ENCODE measurements at places on chromosomes 3 and 15.

GRCh38 chr3:12822725-12823373 is 18.5 kb downstream of the RPL32 start:
- DNase-seq, result no peak

DNA sequence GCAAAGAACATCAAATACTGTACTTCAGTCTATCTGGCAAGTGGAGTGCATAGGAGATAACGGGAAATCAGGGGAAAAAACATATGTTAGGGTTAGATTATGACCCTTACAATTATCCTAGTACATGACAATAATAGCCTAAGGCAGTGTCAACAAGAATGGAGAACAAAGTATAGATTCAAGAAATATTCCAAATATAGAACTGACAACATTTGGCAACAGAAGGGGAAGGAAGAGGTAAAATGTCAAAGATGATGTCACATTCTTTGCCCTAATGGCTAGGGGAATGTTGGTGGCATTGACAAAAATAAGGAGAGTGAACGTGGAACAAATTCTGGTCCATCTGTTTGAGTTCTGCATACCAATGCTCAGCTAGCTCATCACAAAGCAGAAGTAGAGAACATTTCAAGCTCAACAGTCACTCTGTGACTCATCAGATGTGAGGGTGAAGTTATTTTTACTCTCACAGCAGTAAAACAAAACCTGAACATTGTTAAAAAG is 15.5 kb upstream of the ATP8B4 start:
- no peak for DNase-seq

DNA sequence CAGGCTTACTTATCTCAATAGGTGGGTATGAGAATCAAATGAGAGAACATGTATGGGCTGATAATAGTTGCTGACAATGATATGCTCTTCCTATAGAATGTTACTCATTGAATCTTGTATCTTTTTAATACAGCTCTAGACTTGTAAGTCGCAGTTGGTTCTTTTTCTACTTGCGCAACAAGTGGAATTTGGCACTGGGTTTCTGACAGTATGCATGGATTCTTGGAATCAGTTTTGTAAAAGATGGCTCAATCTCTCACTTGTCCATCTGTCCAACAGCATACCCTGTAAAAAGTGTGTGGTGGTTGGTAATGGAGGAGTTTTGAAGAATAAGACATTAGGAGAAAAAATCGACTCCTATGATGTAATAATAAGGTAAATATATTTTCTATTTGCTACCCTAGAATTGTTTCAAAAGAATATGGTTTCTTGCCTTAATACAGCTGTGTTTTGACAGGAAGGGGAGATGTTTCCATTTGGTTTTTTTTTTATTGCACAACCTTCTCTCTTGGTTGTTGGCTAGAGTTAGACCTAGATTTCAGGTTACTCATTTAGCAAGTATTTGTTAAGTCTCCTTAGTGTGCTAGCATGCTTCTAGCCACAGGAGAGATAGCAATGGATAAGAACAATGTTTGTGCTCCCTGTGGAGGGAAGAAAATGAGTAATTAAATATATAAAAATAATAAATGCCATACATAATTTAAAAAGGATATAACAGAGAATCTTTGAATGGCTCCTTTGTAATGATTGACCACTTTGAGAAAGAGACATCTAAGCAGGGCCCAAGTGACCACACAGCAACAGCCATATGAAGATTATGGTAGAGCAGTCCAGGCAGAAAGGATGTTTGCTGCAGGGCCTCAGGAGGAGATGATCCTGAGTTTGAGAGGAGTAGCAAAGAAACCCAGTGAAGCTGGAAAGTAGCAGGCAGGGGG is 21.8 kb downstream of the ST3GAL6 start:
- no peak for DNase-seq

DNA sequence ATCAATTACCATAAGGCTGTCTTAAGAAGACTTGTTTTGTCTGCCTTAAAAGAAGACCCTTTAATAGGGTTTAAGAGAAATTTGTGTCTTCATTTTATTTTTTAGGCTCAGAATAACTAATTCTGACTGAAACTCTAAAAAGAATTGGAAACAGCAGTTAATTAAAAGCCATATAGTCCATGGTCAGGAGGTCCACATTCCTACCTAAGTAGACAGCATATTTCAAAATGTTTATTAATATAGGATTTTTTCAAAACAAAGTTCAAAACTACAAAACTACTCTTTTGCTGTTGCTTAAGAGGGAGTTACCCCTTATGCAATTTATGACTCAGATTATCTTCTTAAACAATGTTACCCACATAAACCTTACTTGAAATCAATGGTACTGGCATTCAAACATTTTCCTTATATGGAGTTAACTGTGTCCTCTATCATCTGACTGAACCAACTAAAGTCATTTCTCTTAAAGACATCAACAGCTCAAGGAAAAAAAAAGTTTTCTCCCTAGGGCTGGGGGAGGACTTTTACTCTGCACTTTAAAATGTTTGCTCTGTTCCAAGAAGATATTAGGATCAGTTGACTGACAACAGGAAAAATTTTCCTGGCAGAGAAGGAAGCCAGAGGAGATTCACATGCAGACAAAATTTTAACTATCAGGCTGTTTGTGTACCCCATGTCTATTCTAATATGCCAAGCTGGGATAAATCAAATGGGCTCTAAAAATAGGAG is 56.8 kb upstream of the NANOGP8 start:
- DNase-seq, result no peak

DNA sequence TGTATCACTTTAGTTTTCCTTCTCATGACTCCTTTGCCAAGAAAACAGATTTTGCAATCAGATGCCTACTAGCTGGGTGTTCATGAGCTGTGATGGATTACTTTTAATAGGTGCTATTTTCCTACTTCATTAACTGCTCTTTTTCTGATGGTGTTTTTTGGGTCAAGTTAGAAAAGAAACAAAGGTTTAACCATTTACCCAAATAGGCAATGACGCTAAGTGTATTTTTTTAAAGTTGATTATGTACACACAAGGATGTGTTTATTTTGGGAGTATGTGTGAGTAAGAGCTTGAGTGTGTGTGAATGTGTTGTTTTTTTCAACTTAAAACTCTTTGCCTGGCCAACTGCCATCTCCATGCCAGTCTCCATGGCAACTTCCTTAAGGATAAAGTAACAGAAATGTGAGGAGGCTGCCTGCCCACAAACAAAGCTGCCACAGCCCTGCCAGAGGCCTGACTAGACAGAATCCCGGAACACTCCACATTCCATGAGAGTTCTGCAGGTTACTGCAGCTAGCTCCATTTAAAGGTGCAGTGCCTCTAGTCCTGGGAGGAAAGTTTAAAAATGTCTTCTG is 215.6 kb upstream of the RBMS3 start:
- DNase-seq, result no peak

- DNase-seq, result no peak
These were observed 92.3 kb downstream of the SLC9A9 start for GRCh38 chr3:143755978-143756377.

DNA sequence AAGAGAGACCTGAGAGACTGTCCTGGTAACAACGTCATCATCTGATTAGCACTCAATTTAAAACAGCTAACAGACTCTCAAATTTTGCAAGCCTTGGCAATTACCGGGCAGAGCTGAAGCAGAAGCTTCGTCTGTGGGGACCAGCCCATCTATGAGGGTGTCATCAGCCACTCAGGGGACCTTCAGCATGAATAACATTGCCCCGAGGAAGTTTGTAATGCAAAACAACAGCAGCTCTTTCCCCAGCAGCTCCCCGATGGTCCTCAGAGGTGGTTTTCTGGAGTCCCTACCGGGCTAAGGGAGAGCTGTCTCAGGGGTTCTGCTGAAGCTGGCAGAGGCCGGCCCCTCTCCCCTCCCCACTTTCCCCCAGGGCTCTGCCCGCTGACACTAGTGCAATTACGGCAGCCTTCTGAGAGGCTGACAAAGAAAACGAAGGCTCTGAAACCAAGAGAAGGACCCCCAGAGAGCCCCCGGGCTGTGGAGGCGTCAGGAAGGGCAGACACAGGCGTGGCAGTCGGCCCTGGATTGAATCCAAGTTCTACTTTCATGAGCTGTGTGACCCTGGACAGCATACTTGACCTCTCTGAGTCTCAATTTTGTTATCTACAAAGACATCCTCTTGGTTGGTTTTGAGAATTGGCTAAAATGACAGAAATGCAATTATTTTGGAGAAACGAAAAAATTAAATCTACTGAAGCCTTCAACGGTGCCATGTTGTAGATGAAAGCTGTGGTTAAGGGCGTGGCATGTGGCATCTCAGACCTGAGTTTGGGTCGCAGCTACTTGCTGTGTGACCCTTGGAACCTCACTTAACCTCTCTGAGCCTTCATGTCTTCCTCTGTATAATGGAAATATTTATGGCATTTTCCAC is 102.1 kb upstream of the TLE3 start:
- no peak for DNase-seq

- DNase-seq, result no peak
These were observed 431.0 kb upstream of the ATP10A start for GRCh38 chr15:26294059-26294689.

GRCh38 chr3:133441867-133442270 is 42.0 kb downstream of the BFSP2 start:
- DNase-seq, result no peak

- no peak for DNase-seq
These were observed 5.7 kb downstream of the PDIA5 start for GRCh38 chr3:123072564-123072963.

DNA sequence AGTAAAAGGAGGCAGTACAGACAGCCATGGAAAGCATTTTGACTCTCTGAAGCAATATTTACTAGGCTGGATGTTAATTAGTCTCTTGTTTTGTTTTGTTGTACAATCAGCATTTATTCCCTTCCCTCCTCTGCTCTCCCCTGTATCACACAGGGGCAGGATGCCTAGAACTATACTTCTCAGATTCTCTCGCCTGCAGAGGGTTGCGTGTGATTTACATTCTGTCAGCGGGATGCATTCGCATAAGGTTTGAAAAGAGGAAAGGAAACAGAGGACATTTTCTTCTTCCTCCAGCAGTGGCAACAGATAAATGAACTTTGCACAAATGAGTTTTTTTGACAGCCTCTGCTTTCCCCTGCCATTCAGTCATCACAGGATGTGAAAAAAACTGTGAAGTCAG is 188.3 kb downstream of the RSL24D1 start:
- DNase-seq, result no peak

- no peak for DNase-seq
These were observed 1.9 kb downstream of the UBP1 start for GRCh38 chr3:33438284-33438668.

Data from cerebellum (tissue), 4 donors.